ENCODE measurements at places on chromosomes 16 and 17.

DNA sequence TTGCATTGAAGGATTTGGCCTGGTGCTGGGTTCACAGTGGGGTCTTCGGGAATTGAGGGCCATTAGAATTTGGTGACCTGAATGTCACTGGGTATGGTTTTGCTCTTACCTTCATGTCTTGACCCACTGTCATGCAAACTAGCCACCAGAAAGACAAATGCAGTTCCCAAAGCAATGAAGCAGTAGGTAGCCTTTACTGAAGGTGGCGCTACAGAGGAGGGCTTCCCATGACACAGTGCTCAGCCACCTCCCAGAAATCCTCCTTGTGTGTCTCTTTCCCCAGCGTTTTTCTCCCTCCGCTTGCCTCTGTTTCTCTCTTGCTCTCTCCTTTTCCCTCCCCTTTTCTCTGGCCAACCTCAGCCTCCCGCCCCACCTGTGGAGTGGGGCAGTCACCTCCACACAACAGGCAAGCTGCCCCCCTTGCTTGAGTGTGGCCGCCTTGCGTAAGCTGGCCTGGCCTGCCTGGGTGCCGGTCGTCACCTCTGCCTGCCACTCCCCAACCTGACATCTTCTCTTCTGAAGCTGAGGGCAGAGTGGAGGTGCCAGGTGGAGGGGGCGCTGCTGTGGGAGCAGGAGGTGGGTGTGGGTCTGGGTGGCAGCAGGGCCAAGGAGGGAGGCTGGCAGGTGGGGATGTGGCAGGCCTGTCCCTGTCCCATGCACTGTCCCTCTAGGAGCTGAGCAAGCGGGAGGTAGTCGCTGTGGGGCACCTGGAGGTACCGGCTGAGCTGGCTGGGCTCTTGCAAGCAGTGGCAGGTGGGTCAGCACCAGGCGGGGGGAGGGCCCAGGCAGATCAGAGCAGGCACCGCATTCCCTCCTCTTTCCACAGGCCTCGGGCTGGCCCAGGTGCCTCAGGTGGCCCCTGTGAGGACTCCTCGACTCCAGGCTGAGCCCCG lies 34.7 kb downstream of the MYO15A start:
- no peak for DNase-seq

GRCh38 chr17:42321555-42321954 lies 33.3 kb downstream of the STAT5A start:
- DNase-seq = no peak

DNA sequence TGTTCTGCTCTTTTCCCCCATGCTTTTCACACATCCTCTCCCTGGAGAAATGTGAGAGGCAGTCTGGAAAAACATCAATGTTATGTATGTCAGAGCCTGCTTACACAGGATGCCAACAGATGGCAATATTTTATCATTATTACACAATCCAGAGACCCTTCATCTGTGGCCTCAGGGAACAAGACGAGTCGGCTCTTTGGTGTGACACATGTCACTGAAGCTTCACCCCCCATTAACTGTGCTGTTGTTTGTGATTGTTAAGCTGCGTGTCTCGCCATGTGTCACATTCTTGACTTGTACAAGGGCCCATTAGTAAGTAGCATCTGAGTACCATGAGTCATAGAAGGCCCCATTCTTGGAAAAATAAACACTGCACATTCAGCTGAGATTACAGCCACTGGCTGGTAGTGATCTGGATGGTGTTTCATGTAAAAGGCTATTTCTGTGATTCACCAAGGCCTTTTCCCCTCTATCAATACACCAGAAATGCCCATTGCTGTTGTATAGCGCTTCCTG lies 682.1 kb upstream of the SOX9 start:
- no peak for DNase-seq

- no peak for DNase-seq
Measured at GRCh38 chr17:6066183-6066948, 3.8 kb upstream of the WSCD1 start.
